ENCODE measurements at places on chromosomes 7 and 10. TPM values are rescaled to one million over a fixed set of nuclear protein-coding genes. Genes with fewer than 3 reads are reported as not detected.
A peak's percentile ranks its signal among the peaks of the same experiment; 100 is the strongest.

DNA sequence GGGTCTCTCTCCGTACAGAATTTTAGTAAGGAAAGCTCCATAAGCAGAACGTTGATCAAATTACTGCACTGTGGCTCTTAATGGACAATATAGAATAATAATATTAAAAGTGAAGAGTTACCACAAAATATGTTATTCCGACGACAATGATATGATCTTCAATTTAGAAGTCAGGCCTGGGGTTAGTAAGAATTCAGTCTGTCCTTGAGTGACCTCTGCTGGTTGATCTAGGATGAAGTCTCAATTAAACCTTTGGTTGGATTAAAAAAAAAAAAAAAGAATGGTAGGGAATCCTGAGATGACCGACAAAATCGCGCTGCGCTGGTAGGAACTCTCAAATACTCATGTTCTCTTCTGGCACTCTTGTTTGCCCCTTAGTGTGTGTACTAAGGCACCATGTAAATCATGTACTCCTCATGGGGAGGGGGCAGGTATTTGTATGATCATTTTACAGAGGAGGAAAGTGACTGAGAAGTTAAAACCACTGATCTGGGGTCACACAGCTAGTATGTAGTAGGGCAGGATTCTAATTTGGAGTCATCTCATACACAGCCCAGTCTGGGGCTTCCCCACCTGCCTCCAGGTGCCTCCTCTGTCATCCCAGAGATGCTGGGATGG is 161.3 kb upstream of the NPVF start:
- no peak for ATAC-seq

DNA sequence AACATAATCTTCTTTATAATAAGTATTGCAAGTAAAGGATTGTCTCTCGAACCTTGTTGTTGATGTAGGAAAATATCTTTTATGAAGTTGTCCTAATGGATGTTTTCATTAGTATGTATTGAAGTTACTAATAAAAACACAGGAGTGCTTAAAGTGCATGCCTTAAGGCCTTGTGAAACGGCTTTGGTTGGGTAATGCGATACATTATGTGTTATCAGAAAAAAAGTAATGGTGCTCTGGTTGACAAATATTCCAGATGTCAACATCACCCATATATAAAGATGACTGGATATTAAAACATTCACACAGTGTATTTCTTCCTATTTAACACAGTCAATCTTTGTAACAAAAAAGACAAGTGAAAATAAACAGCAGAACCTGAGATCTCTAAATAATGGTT is 310.7 kb downstream of the PRKG1 start:
- ATAC-seq, result no peak

DNA sequence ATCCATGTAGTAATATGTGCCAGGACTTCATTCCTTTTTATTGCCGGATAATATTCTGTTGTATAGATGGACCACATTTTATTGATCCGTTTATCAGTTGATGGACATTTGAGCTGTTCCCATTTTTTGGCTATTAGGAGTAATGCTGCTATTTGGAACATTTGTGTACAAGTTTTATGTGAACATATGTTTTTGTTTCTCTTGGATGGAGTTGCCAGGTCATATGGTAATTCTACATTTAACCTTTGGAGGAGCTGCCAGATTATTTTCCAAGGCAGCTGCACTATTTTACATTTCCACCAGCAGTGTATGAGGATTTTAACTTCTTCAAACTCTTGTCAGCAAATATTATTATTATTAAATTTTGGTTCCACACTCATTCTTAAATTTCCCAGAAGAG is 59.2 kb downstream of the C10orf90 start:
- ATAC-seq, result no peak

GRCh38 chr10:110312206-110312605 is 7.5 kb upstream of the SMNDC1 start:
- ATAC-seq, result no peak

GRCh38 chr7:155223503-155223902 is 74.2 kb upstream of the INSIG1 start:
- no peak for ATAC-seq

DNA sequence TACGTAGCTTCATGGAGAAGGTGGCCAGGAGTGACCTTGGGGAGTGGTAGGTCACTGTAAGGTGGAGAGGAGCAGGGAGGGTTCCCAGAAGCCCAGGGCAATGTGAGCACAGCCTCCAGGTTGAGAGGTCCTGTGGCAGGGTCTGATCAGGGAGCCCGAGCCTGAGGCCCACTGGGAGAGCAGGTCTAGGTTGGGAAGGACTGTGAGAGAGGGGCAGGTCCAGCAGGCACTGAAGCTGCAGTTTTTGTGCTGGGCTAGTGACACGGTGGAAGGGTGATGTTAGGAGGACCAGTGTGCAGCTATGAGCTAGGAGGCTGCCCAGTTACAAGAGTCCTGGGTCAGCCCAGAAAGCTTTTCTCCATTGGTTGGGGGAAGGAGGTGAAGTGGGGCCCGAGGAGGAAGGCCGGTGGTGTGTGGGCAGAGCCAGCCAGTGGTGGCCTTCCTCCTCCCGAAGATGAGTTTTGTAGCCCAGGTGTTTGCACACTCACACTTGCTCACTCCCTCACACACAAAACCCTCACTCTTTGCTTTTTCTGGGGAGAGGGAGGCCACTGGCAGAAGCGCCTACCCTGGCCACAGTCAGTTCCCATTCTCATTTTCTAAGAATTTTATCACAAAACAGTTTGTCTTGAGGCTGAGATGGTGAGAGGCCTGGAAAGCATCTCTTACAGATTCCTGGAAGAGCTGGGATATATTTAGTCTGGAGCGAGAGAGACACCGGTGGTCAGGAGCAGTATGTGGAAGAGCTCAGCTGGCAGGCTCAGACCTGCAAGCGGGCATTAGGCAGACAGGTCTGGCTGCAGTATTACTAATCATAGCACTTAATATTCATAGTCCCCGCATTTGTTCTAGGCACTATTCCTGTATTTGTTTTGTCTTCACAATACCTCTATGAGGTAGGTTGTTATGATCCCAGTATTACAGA is 57.1 kb downstream of the ZNF467 start:
- no peak for ATAC-seq

DNA sequence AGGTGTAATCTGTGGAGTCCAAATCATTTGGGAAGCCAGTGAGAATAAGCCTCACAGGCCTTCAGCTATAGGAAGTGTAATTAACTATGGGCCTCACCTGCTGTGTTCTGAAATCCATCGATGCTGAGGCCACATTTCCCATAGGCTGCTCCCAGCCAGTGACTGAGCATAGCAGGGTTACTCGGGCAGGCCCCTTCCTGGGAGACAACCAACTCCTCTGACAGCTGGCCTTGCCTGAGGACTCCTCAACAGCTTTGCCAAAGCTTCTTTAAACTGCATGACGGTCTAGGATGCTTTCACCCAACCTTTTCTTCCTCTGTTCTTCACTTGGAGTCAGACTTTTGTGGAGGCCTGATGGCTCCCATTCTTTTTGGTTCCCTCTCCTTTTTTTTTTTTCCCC is 63.8 kb upstream of the SMNDC1 start:
- ATAC-seq, result no peak

GRCh38 chr10:24518981-24519597 is 204.6 kb downstream of the ARHGAP21 start:
- peak; percentile 47 for ATAC-seq

- ATAC-seq, result no peak
These were observed 79.3 kb upstream of the PDGFA start for GRCh38 chr7:598899-599298.

- no peak for ATAC-seq
These were observed 158.6 kb upstream of the PITRM1 start for GRCh38 chr10:3331187-3331586.

- ATAC-seq, result peak; percentile 74
These were observed 44.9 kb upstream of the FAM3C start for GRCh38 chr7:121440857-121441503.

GRCh38 chr10:118017850-118018249 is 28.9 kb downstream of the RAB11FIP2 start:
- ATAC-seq, result no peak

GRCh38 chr7:50641442-50642405 is 76.5 kb upstream of the DDC start:
- ATAC-seq, result no peak

- ATAC-seq, result no peak
These were observed 161.7 kb downstream of the AKR1D1 start for GRCh38 chr7:138237995-138238394.

- no peak for ATAC-seq
These were observed 61.1 kb downstream of the NHLRC2 start for GRCh38 chr10:113915540-113915939.

- ATAC-seq, result no peak
These were observed 12.9 kb downstream of the GRM8 start for GRCh38 chr7:127239814-127240213.

GRCh38 chr10:28906934-28907333 is 229.6 kb downstream of the BAMBI start:
- no peak for ATAC-seq

- ATAC-seq, result no peak
These were observed 162.4 kb downstream of the TNS3 start for GRCh38 chr7:47419471-47419870.

CYP3A4 gene
- not detected for total RNA-seq

CUEDC2 gene
- 71.3 TPM for total RNA-seq

PRKG1 gene
- total RNA-seq, result 41.9 TPM

C10orf95 gene
- not detected for total RNA-seq

NOC3L gene
- 28.2 TPM for total RNA-seq

MRLN gene
- not detected for total RNA-seq
